Vagina (tissue), 2 donors: ENCODE measurements at places on chromosomes 5 and 9. TPM values are rescaled to one million over a fixed set of nuclear protein-coding genes. Genes with fewer than 3 reads are reported as not detected.
A peak's percentile ranks its signal among the peaks of the same experiment; 100 is the strongest.

Gene ELOVL7
- 3.9 TPM for total RNA-seq

Gene ALDH1A1
- total RNA-seq, result 126 TPM

Gene WNK2
- 24.8 TPM for total RNA-seq

Gene CDKN2AIPNL
- total RNA-seq, result 18.4 TPM

Gene STPG3
- total RNA-seq, result not detected

DNA sequence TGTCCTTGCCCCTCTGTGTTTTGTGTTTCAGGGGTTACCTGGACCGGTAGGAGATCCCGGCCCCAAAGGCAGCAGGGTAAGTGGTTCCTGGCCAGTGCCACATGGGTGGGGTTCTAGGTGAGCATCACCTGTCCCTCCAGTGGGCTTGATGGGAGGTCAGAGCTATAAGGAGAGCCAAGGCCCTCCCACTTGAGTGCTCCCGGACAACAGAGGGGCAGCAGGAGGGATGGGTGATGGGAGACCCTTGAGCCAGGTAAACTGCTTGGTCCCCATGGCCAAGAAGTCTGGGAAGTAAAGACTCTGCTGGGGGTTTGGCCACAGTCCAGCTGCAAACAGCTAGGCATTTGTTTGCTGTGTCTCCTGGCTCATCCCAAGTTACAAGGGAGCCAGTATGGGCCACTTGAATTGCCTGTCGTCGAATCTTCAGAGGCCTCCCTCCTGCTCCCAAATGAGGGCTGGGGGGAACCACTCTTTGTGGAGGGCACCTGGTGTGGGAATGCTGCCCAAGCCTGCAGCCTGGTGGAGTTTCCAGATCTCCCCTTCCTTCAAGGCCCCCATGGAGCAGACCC, 51.0 kb downstream of the COL27A1 start:
- no peak for DNase-seq

GRCh38 chr5:124301850-124302249, 444.6 kb downstream of the ZNF608 start:
- no peak for DNase-seq

GRCh38 chr5:173295796-173296195, 32.4 kb downstream of the STC2 start:
- no peak for DNase-seq

DNA sequence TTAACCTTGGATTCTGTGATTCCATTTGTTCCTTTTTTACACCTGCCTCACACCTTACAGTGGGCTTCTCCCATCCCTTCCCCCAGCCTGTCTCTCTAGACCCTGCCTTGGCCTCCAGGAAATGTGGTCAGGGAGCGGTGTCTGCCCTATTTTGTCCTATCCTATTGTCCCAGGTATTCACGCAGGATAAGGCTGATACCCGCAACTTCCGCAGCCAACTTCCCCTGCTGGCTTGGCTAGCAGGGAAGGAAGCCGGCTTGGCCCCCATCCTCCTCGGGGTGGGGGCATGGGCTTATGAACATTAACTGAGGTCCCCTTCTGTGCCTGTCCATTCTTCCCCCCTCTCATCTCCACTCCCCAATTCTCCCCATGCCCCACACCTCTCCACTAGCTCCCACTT, 3.5 kb downstream of the CSF1R start:
- DNase-seq, result peak; percentile 82

- DNase-seq, result no peak
Observed at GRCh38 chr5:14775857-14776256, 95.7 kb downstream of the ANKH start.

GRCh38 chr9:124392871-124393460, 22.3 kb downstream of the PSMB7 start:
- DNase-seq, result no peak

DNA sequence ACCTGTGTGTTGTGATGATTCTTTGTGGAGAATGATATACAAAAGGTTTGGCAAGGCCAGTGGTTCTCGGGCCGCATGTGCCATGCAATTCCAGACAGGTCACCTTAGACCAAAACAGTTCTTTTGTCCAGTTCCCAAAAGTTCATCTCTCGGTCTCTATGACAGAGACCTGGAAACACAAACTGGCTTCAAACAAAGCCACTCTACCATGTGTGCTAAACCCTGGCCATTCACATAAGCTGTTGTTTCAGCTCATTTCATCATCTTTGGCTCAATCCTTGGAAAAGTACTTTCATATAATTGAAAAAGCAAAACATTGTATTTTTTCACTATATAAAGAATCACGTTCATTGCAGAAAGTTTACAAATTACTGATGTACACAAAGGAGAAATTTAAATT, 210.5 kb upstream of the SEMA6A start:
- DNase-seq, result no peak

Gene NDFIP1
- 178 TPM for total RNA-seq

DNA sequence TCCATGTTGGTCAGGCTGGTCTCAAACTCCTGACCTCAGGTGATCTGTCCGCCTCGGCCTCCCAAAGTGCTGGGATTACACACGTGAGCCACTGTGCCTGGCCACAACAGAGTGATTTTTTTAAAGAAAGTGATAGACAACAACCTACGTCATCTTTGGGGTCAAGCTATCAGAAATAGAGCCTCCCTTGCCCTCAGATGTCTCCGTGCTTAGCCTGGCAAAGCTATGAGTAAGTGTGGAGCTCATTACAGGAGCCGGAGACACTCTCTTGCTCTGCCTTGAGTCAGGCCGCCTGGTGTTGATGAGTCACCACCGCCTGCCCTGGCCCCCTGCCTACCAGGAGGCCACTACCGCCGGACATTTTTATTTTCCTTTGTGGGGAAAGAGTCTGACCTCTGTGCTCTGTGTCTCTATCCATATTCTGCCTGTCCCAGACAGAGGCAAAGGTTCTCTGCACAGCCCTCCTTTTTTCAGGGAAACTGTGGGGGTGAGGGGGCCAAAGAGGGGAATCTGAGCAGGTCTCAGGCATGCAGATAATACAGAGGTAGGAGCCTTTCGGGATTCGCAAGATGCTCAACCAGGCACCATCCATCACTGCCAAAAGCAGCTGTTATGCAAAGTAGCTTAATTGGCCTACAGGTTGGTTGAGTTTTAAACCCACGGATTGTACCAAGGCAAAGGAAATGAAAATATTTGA, 123.7 kb upstream of the CPEB4 start:
- DNase-seq, result peak; percentile 96
